Cardiac septum (tissue), 1 donor: ENCODE measurements at places on chromosomes 1 and 21.

DNA sequence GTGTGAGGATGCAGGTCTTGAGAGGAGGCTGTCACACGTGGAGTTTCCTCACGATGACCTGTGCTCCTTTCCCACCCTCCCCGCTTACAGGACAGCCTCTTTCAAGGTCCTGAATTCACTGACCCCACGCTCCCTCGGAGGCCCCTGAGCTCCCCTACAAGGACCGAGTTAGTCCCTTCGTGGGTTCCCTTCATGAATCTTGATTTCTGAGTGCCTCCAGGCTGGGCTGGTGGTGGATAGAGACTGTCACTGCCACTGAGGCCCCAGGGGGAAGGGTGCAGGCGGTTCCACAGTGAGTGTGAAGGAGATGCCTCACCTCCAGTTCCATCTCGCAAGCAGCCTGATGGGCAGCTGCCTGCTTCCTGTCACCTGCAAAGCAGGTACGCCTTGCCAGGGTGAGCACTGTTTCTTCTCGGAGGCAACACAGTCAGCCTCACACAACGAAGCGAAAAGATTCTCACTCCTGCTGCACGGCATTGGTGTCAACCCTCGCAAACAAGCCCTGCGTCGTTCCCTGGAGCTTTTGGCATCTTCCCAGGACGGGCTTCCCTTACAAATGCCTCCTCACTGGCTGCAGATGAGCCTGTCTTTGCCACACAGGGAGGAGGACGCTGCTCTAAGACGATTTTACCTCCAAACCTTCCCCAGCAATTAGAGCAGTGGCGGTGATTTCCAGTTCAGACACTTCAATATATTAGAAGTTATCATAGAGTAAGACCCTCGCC is 26.7 kb upstream of the PCP4 start:
- DNase-seq, result no peak

- DNase-seq, result no peak
Observed at GRCh38 chr1:207243442-207244408, 77.8 kb upstream of the CD55 start.

GRCh38 chr1:67571406-67571805 is 113.6 kb upstream of the GADD45A start:
- DNase-seq, result no peak

DNA sequence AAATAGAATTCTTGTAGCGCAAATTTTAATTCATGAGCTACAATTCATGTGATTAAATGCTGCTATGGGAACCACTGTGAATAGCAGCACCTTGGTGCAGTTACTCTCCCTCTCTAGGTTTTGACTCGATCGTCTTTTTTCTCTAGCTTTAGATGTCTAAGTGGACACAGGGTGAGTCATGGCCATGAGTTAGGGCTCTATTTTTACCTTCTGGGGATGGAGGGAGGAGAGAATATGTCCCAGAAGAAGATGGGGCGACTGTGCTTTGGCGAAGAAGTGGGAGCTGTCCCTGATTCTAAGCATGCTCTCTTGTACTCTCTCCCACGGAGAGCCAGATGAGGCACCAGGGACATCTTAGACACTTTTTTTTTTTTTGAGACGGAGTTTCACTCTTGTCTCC is 1.6 kb upstream of the OR2B11 start:
- DNase-seq, result no peak

DNA sequence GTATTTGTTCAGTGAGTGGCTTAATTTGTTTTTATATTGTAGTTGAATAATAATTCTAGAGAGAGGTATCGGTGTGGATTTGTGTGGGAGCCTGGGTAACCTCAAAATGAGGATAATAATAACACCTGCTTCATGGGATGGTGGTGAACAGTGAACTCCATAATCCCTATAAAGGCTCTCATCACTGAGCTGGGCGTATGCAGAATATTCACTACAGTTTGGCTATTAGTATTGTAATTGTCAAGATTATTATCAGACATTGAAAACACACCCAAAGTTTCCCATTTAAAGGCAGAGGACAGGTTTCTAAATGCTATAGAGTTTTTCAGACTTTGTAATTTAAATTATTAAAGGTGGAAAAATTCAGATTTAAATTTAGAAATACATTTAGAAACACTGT is 7.0 kb upstream of the LAMC2 start:
- no peak for DNase-seq

GRCh38 chr1:180251526-180252305 is 21.7 kb downstream of the LHX4 start:
- DNase-seq, result no peak

DNA sequence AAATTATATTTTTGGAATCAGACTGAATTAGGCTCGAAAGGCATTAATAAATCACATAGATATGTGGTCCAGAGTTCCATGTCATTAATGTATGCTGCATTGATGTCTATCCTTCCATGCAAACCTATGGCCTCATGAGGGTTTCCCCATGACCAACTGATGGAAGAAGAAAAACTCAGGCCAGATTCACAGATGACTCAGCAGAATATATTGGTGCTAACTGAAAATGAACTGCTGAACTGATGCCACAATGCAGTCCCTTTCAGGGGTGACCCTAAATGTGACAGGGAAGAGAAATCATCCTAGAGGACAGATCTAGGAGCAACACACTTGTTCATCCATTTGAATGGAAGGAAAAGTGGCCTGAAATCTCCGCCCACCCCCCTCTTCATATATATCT is 110.5 kb upstream of the KCND3 start:
- DNase-seq, result no peak

GRCh38 chr1:1764876-1765470 is 13.3 kb downstream of the NADK start:
- DNase-seq, result no peak

GRCh38 chr1:100924991-100925390 is 29.1 kb downstream of the SLC30A7 start:
- DNase-seq, result no peak

- DNase-seq, result no peak
Observed at GRCh38 chr1:222654849-222655248, 37.0 kb downstream of the MIA3 start.

- no peak for DNase-seq
Observed at GRCh38 chr1:42150651-42151050, 2.6 kb upstream of the GUCA2B start.

DNA sequence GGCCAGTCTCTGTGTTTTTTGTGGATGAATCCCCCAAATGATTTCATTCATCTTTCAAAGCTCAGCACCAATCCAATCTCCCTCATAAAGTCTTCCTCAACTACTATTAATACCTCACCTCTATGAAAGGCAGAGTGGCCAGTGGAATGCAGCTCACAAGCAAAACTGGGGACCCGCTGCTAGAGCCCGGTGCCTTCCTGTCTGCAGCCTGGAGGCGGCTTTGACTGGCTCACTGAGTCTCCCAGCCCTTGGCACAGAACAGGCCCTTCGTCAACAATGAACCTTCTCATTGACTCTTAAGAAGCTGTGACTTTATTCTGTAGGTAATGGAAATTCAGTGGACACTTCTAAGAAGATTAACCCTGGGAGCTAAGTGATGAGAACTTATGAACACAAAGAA is 86.8 kb upstream of the RAB4A start:
- DNase-seq, result no peak

GRCh38 chr1:43220905-43221778 is 48.6 kb upstream of the TMEM125 start:
- no peak for DNase-seq

- no peak for DNase-seq
Observed at GRCh38 chr1:116945996-116946395, 36.3 kb downstream of the PTGFRN start.

- no peak for DNase-seq
Observed at GRCh38 chr1:195520757-195521156, 1087.5 kb downstream of the KCNT2 start.

DNA sequence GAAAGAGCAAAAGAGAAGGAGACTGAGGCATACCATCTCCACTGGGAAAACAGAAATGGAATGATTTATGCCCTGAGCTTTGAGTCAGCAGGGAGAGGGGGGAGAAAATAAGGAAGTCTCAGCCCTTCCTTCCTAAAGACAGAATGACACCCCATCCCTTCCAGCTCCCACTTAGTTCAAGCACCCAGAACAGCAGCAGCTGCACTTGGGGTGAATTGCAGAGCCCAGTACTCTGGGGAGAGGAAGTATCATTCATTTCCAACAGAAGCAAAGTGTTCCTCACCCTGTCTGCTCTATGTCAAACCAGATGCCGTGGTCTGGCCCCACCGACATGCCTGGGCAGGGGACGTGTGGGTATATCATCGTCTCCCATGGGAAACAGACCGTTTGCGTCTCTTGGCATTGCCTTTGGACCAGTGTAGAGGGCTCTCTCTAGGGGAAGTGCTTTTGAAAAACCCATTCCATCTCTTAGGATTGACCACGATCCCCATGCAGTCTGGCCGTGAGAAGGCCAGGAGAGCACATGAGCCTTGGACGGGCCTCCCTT is 1.1 kb upstream of the KCNJ15 start:
- no peak for DNase-seq

GRCh38 chr1:34906756-34907155 is 22.7 kb downstream of the DLGAP3 start:
- DNase-seq, result no peak

GRCh38 chr1:153612111-153612754 is 704 bp downstream of the S100A16 start:
- DNase-seq, result no peak

DNA sequence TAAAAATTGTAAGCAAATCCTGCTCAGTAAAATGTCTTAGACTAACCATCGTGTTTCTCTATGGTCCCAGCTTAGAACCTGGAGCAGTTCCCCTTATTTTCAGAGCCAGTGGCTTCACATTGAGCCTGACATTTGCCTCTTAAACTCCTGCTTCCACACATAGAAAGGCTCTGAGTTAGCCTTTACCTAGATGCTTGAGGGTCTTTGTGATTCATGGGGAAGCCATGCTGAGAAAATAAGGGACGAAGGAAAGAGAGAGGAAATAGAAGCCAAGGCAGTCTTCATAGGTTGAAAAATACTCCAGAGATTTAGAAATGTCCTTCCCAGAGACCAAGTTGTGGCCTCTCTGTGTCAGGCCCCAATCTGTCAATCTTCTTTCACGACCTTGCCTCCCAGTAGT is 16.1 kb upstream of the RBBP5 start:
- DNase-seq, result no peak

DNA sequence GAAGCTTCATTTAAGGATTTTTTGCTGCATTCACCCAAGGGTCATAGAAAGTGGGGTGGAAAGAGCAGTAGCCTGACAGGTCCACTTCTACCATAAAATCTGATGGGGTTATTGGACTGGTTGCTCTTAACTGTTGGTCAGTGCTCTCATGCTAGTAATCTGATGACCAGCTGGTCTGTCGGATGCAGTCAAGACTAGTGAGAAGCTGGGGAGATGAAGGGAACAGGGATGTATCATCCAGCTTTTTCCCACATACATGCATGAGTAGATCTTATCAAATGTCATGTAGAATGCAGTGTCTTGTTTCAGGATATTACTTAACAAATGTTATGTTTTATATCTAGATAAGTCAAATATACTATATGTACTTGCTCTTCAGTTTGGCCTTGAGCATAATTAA is 11.1 kb downstream of the ATP1B1 start:
- no peak for DNase-seq

DNA sequence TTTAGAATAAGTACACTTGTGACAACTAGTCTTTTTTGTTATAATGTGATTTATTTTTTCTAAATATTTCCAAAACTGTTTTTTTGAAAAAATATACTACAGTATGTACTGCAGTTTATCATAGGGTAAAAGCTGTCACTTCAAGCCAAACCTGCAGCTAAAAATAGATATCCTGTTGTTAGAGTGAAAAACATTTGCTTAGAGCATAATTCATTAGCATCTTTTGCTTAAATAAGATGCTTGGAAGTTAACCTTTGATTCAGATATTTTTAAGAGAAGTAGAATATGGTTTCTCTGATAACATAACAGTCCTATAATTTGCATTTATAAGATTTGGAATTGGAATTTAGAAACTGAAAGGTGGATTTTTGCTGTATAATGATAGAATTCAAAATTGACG is 21.5 kb downstream of the PRKACB start:
- DNase-seq, result no peak

- no peak for DNase-seq
Observed at GRCh38 chr1:155529109-155529508, 33.5 kb downstream of the ASH1L start.

GRCh38 chr1:37616330-37616729 is 18.4 kb downstream of the RSPO1 start:
- no peak for DNase-seq

GRCh38 chr1:53929246-53929960 is 16.1 kb downstream of the IFT25 start:
- DNase-seq, result no peak

GRCh38 chr1:12630946-12631530 is 12.8 kb upstream of the AADACL4 start:
- DNase-seq, result no peak

GRCh38 chr1:188027613-188028012 is 1198.9 kb downstream of the PLA2G4A start:
- no peak for DNase-seq

DNA sequence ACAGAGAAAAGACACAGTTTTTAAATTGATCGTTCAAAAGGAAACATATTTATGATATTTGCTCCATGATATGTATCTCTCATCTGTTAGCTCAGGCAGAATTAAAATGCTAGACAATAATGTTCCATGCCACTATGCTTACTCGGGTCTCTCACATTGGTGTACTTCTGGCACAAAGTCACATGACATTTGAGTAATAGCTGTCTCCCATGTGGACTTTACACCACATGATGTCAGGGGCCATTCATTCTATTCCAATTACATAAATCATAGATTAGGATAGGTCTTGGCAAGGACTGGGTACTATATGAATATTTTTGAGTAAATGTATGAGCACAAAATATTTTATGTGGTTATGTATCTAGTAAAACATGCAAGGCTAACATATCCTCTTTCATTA is 648.4 kb downstream of the PLA2G4A start:
- DNase-seq, result no peak

DNA sequence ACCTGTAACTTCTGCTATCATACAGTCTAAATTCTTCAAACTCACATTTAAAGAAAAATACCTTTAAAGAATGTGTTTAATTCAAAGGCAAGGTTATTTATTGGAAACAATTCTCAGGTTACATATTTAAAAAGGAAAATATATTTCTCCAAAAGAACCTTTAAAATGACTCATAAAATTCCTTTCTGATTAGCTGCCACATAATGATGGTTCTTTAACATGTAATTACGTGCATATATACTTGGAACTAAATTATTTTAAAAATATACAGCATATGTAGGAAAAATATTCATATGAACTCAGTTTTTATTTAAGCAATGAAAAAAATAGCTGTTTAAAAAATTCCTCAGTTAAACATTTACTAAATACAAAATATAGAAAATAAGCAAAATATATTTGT is 173.6 kb downstream of the COP1 start:
- DNase-seq, result no peak

GRCh38 chr1:5738911-5739462 is 253.2 kb downstream of the NPHP4 start:
- DNase-seq, result peak; percentile 61

GRCh38 chr1:31755850-31756492 is 8.2 kb downstream of the ADGRB2 start:
- no peak for DNase-seq

DNA sequence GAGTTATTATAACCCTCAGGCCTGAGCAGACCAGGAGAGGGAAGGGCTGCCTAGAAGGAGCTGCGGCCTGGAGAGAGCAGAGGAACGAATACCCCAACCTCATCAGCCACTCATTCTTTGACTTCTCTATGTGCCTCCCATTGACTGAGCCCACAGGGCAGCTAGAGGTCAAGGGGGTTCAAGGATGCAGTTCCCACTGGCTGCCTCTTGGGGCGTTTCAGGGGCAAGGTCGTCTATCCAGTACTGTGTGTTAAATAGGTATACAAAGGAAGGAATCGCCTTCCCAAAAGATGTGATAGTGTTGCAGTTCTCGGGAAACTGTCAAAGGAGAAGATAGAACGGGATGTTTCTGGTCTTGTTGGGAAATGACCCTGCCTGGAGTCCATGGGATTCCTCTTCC is 250.6 kb downstream of the PRDM2 start:
- DNase-seq, result no peak
